ENCODE measurements at places on chromosomes 5 and 9.

DNA sequence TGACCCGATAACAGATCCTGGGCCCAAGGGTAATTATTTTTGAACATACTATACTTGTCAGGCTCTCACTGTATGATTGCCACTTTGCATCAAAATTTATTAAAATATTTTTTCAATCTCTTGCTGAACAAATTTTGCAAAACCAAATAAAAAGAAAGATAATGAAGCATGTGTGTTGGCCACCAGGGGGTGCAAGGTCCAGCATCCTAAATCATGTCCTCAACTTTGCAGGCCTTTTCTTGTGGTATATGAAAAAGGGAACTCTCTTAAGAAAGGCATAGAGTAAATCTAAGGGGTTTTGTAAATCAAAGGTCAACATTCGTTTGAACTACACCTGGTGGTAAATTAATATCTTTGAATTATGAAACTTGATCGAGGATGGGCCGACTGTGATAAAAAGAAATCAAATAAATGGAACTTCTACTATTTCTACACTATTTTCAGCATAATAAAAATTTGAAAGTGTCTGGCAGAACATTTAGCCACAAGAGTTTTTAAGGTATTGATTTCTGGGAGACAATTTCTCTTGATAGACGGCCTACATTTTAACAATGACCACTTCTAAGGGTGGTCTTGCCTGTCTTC is 676.5 kb downstream of the DMRTA1 start:
- DNase-seq = no peak

GRCh38 chr5:57817001-57817453 is 334.4 kb upstream of the ACTBL2 start:
- no peak for DNase-seq

DNA sequence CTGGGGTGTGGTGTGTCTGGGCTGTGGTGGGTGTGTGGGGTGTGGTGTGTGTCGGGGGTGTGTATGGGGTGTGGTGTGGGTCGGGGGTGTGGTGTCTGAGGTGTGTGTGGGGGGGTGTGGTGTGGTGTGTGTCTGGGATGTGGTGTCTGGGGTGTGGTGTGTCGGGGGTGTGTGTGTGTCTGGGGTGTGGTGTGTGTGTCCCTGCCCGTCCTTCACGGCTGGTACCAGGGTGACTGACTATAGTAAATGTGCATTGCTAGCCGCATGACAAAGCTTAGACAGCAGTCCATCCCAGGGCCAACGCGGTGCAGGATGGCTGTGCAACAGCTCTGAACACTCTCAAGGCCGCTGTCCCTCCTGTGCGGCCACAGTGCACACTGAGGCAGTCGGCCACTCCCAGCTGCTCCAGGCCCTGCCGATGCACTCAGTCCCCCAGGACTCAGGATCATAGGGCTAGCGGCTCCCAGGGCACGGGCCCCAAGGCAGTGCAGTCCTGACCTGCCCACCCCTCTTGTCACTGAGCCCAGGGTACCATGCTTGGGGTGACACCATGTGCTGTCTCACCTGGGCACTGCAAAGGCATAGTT is 54.0 kb downstream of the SECISBP2 start:
- DNase-seq = no peak

DNA sequence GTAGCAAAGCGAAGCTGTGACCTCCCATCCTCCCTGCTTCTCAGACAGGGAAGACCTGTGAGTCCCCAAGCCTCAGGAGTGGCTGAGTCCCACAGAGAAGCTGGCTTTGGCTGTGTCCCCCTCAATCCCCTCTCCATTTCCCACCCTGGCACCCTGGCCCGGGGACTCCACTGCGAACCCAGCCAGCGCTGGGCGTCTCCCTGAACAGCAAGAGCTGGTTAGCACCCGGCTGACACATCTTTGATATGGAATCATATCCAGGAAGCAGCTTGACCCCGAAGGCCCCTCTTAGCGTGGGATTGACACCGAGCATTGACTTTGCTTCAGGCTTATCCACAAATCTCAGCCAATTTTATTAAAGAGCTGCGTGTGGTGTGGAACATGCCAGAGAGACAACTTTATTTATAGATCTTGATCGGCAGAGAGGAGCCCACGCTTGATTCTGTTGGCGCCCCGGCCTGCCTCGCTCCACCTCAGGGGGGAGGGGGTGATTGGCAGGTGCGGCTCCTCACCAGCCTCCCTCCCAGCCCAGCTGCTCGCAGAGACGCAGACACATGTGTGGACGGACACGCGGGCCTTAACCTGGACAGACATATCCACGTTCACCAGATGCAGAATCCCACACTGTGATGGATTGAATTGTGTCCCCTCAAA is 120.7 kb upstream of the MVB12B start:
- DNase-seq = no peak

GRCh38 chr5:90899014-90899604 is 340.5 kb downstream of the ADGRV1 start:
- DNase-seq = no peak

DNA sequence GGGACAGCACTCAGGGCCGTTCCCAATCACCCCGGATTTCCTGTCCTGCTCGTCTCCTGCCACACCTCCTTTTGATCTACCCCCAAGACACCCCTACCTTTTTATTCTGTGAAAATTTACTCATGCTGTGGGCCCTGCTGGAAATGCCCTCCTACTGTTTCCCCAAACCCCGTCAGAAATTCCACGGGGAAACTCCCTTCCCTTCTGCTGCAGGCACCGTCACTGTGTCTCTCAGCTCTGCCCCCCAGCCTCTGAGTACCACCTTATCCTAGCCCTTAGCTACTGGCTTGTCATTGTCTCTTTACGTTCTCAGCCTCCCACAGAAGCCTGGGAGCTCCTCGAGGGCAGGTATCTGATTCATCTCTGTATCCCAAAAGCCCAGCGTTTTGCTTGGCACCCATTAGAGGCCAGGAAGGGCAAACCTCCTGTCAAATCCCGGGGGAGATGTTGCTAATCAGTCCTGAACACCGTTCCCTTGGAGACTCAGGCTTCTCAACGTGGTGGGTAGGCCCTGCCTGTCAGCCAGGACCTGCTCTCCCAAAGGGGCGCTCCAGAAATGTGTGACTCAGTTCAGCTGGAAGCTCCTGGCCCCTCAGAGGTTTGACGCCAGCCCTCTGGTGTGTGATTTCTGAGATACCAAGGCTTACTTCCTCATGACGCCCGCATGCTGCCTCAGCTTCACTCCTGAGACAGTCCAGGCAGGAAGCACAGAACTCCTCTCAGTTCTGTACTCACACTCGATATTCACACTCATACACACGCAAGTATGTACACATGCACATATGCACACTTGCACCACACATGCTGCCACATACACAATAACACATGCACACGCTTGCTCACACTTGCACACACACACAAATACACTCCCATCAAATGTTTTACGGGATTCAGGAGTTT is 50.7 kb upstream of the GRHPR start:
- DNase-seq = no peak

- no peak for DNase-seq
Measured at GRCh38 chr5:176565760-176566288, 16.7 kb downstream of the CDHR2 start.

GRCh38 chr9:89878003-89878411 is 273.2 kb downstream of the GADD45G start:
- DNase-seq = no peak

DNA sequence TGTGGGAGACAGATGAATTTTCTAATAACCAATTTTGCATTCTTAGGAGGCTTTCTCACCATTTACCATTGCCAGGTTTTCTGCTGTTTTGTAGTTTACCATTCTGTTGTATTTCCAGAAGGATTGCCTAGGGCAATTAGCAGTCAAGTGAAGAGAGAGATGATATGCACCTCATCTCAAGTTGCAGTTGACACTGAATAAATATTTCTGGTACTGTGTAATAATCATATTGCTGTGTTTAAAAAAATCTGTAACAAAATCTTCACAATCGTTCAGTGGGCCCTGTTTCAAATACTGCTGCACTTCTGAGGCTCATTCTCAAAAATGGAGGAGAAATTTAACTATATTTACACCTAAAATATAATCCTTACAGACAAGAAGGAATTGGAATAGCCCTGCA is 706.1 kb upstream of the PTPRD start:
- no peak for DNase-seq

Measured in GM19239 (cell line).